ENCODE measurements at places on chromosomes 1 and 21. TPM values are rescaled to one million over a fixed set of nuclear protein-coding genes. Genes with fewer than 3 reads are reported as not detected.

ELAPOR1 gene
- 24.4 TPM for total RNA-seq

- no peak for DNase-seq
Observed at GRCh38 chr21:42135386-42136052, 64.4 kb downstream of the UMODL1 start.

GRCh38 chr1:8355439-8356255, 37.7 kb downstream of the SLC45A1 start:
- DNase-seq, result no peak

DNA sequence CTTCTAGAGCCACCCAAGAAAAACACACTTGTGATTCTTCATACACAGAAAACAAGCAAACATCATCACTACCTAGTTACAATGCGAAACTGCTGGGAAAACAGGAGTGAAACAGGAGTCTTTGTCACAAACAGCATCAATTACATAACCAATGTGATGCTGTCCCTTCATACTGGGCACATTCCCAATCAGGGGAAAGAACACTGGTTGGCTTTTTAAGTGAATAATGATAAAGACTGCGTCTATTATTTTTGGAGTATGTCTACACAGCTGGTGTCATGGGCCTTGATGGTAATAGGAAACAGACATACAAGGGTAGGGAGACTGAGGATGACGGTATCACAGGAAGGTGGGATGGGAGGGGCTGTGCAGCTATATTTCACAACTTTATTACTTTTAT, 43.3 kb downstream of the SIPA1L2 start:
- no peak for DNase-seq

DNA sequence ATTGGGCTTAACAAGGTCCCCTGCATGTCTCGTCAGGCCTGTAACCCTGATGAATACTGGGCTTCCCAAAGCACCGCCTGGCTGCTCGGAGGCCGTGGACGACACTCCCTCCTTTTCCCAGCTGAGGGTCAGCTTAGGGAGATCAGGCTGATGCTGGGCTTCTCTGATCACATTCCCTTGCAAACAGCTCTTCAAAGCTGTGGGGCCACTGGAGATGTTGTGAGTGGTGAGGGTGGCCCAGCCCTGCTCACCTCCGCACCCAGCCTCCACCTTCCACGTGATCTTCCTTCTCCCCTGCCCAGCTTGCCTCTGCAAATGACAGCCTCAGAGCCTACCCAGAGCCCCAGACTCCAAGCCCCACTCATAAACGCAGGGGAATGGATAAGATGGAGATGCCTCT, 195.4 kb downstream of the GRIK3 start:
- no peak for DNase-seq

- no peak for DNase-seq
Observed at GRCh38 chr1:192702212-192702902, 66.4 kb downstream of the RGS13 start.

All from lower lobe of right lung (tissue), 2 donors.